ENCODE measurements at places on chromosomes 5 and 9.

- no peak for DNase-seq
Measured at GRCh38 chr5:53677632-53678031, 117.2 kb downstream of the NDUFS4 start.

- DNase-seq, result peak; percentile 60
Measured at GRCh38 chr5:172716796-172717313, 54.1 kb downstream of the DUSP1 start.

DNA sequence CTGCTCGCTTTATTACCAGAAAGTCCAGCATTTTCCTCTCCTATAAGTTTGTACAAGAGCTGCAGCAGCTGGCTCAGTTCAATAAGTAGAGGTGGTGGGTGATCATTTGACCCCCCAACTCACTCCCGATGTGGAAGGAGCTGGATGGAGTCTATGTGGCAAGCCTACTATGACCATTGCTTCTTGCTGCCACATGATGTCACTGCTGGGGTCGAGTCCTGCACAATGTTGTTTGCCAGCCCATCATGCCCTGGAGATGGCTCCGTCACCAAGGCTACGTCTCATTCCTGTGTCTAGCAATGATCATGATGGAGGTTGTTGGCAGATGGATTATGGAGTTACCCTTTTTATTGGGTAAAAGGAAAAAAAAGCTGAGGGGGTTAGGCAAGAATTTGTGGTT, 266.3 kb downstream of the PSAT1 start:
- no peak for DNase-seq

DNA sequence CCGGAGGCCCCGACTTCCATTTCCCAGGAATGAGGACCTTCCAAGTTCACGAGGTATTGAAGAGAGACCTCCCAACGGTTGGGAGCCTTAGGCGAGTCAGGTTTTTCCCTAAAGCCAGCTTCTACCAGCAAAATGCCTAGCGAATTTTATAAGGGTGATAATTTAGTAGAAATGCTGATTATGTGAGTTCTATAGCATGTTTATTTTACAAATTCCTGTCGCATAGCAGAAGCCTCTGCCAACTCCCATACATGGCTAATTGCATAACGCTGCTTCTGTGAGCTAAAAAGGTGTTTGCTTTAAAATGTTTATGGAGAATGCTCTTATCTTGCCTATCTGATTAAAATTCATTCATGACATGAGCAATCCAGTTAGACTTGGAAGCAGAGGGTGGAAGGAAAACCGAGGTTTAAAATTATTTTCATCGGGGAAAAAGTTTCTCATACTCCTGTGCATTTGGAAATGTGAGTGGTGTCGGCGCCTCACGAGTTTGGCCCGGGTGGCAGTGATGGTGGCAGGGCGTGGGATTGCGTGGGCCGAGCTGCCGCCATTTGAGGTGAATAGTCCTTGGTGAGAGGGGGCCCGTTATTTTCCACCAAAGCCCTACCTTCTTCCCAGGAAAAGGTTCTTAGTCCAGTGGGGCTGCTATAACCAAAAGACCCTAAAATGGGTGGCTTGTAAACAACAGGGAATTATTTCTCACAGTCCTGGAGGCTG, 104.4 kb upstream of the FCN2 start:
- no peak for DNase-seq

GRCh38 chr5:177317959-177318377, 6.3 kb upstream of the MXD3 start:
- peak; percentile 80 for DNase-seq

GRCh38 chr5:6762116-6762515, 48.9 kb downstream of the TENT4A start:
- no peak for DNase-seq

GRCh38 chr9:1839909-1840308, 175.2 kb upstream of the SMARCA2 start:
- DNase-seq, result no peak

DNA sequence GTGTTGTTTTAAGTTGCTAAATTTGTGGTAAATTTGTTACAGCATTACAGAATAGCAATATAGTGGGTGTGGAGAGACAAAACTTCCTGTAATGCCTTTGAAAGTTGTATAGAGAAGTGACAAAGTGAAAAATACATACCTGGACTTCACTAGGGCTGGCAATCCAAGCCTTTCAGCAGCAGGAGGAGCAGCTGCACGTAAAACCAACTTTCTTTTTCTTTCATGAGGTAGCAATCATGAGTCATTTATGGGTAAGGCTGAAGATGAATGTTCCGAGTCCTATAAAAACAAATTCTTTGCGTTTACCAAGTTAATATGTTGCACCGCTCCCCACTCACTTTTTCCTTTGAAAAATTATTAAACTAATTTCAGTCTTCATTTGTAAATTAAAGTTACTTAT, 1138.2 kb downstream of the TAF11L14 start:
- DNase-seq, result no peak

DNA sequence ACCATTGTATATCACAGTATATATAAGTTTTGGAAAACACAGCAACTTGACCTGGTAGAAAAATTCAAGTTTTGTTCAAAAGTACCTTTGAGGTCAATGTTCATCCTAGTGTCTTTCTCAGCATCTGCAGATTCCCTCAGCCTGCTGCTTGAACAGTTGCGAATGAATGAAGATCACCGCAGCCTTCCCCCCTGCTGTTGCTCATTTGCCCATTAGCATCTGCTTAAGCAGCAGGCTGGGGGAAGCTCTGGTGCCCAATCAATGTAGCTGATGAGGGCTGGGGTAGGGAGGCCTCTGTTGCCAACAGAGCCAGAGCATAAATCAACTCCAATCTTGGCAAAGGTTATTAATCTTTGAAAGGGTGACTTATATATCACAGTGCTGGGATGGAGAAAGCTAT, 586.5 kb upstream of the PTPRD start:
- no peak for DNase-seq

- no peak for DNase-seq
Measured at GRCh38 chr5:159916841-159917761, 819 bp downstream of the ADRA1B start.

DNA sequence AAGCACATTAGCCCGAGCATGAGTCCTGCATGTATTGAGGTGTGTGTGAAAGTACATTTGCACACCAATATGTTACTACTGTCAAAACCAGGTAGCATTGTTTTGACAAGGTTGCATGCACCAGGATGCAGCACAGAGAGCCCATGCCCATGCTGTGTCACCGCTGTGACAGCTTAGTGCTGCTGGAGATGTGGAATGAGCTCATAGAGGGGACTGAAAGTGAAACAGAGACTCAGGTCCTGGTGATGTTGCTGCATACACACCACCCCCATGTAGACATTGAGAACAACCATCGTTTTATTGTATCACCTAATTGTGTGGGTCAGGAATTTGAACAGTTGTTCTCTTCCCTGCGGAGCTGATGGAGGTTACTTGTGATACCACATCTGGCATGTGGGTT, 53.0 kb downstream of the GADD45G start:
- DNase-seq, result no peak

DNA sequence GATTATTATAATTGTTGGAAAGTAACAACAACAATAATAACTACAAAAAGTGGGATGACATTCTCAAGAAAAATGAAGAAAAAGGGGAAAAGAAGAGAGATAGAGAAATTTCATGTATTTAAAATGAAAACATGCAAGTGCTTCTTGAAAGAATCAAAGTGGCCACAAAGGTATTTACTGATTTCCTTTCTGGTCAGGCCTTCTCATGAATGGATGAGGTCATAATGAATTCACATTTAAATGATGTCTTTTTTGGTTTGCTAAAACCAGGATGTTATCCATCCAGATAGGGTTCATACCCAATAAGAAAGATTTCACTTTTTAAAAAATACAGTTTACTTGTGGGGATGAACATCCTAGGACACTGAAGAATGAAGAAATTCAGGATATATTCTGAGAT, 446.4 kb upstream of the PTGER4 start:
- DNase-seq, result no peak

GRCh38 chr9:84575705-84576104, 93.8 kb upstream of the NTRK2 start:
- DNase-seq, result no peak

GRCh38 chr9:129867136-129868022, 32.1 kb downstream of the USP20 start:
- DNase-seq, result no peak

GRCh38 chr5:135135530-135136226, 101.7 kb upstream of the PITX1 start:
- DNase-seq, result peak; percentile 42

GRCh38 chr5:68641211-68641610, 425.7 kb downstream of the PIK3R1 start:
- no peak for DNase-seq

- no peak for DNase-seq
Measured at GRCh38 chr5:150490754-150491153, 17.2 kb upstream of the NDST1 start.

- no peak for DNase-seq
Measured at GRCh38 chr9:136147890-136148714, 29.4 kb upstream of the TMEM250 start.

- DNase-seq, result no peak
Measured at GRCh38 chr5:76590027-76590426, 33.2 kb downstream of the F2RL2 start.

DNA sequence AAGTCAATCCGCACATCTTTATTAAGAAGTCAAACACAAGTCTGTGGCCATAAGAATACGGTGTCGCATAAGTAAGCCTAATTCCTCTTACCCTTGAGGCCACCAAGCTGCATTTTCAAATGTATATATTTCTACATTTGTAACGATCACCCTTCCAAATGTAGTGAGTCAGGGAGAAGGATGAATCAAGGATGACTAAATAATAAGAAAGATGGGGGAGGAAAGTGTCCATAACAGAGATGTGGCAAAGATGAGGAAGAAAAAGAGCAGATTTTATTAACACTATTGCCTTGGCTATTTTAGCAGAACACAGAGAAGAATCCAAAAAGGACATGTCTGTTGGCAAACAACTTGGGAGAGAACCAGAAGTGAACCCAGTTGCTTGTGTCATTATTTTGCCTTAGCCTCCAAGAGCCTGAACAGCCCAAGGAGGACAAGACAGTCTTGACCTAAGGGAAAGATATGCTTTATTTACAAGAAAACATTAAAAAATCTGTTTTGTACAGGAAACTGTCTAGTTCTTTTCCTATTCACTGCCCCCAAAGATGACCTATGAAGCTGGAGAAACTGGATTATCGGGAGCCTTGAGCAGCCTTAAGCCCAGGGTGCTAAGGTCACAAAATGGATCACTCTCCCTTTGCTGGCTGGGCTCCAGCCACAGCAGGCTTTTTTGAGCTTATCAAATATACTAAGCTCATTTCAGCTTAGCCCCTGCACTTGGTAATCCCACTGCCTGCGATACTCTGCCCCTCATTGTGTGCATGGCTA, 101.5 kb downstream of the PLCXD3 start:
- no peak for DNase-seq

DNA sequence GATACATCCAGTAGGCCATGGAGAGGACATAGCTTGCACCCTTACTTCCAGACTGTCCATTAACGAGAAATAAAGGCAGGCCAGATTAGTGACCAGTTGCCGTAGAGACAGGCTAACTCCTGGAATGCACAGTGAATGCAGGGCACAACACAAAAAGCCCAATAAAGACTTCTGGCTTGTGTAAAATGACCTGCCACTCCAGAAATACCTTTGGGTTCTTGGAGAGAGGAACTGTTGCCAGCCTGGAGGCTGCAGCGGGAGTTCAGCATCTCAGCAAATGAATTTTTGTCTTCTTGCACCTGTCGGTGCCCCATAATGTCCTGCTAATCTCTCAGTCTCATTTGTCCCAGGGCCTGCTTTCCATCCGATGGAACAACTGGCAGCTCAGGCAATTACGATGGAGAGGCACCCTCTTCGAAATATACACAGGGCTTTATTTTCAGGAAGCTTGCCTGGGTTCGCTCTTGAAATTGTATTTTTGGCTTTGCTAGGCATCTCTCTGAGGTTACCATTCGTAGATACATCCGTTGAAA, 538.8 kb upstream of the ZNF462 start:
- DNase-seq, result no peak

GRCh38 chr5:160057256-160057655, 48.3 kb downstream of the TTC1 start:
- DNase-seq, result no peak

DNA sequence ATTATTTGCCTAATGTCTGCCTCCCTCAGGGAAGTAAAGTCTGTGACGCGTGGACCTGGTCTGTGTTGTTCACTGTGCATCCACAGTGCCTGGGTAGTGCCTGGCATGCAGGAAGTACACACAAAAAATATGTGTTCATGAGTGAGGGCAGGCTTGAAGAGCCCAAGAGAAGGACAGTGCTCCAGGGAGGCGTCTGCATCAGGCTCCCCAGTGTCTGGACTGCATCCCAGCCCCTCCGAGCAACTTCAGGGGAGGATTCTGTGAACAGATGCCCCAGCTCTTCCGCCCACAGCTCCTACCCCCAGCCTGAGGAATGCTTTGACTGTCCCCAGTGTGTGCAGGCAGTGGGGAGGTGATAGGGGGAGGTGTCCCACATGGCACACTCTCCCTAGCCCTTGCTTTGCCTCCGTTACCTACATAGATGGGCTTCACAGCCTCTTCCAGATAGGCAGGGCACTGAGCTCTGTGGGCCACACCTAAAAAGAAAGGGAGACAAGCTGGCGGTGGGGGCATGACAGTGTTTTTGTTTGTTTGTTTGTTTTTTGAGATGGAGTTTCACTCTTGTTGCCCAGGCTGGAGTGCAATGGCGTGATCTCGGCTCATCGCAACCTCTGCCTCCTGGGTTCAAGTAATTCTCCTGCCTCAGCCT, 25.4 kb downstream of the IRF1 start:
- no peak for DNase-seq

GRCh38 chr5:73189871-73190376, 16.9 kb downstream of the TMEM174 start:
- no peak for DNase-seq

- DNase-seq, result no peak
Measured at GRCh38 chr5:54446379-54446732, 9.1 kb upstream of the HSPB3 start.

GRCh38 chr5:72314571-72315172, 5.4 kb downstream of the MRPS27 start:
- DNase-seq, result peak; percentile 11

- DNase-seq, result peak; percentile 64
Measured at GRCh38 chr5:103139264-103139865, 19.3 kb downstream of the PPIP5K2 start.

DNA sequence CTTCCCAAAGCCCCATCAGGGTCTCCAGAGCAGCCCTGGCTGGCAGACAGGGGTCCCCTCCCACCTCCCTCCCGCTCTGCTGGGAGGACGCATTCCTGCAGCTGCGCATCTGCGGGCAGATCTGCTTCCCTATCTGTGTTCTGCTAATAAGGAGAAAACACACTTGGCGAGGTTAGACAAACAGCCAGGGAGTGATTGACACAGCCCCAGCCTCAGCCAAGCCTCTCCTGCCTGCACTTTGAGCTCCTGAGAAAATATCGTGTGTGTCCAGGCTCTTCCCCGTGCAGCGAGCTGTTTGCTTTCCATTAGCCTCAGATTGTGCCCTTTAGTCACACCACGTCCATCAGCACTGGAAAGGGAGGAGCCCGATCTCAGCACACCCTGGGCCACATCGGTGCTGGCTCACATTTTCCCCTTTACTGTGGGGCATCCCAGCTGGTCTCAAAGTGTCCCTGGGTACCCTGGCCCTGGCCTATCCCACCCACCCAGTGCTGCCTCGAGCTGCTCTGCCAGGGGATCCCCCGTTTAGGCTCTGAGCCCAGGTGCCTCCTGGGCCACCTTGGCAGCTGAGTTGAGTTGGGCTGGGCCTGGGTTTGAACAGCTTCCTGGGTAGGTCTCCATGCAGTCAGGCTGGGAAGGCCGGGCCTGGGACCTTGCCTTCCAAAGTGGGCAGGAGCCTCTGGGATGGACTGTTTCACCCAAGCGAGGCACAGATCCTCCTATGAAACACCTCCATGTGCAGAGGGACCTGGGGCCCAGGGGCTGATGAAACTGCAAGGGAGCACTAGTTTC, 61.1 kb downstream of the BARX1 start:
- DNase-seq, result no peak

GRCh38 chr5:50889790-50890189, 223.4 kb downstream of the PARP8 start:
- no peak for DNase-seq
